ENCODE measurements at places on chromosomes 7 and 10.

- no peak for DNase-seq
Observed at GRCh38 chr7:18995811-18996426, 121.5 kb downstream of the TWIST1 start.

DNA sequence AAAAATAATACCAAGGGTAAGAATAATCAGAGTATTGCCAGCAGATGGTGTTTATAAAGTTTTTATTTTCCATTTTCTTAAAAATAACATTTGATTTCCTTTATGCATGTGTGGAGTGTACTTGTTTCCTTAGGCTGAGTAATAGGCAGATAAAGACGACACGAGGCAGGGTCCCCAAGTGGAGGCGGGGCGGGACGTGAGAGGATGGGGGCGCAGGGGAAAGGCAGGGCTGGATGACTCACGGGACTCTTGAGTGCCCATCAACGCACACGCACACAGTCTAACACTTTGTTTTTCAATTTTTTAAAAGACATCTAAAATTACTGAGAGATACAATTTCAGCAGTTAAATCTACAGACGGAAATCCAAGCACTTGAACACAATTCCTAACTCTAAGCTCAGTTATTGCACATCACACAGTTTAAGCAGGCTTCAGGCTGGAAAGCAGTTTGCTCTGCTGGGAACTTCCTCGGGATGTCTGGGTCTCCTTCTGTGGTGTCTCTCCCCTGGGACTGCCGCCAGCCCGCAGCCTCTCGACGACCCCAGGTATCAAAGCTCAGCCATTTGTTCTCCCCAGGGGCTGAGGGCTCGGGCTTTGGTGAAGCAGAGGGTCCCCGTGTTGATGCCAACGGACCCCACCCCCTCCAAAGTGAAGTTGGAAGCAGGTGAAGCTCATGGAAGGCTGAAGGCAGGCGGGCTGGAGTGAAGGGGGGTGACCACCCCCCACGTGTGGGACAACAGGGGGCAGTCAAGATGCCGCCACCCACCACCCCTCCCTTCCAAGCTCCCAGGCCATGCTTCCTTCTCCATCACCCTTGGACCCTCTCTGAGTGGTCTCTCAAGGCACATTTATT is 29.1 kb downstream of the SPOCK2 start:
- DNase-seq: no peak

DNA sequence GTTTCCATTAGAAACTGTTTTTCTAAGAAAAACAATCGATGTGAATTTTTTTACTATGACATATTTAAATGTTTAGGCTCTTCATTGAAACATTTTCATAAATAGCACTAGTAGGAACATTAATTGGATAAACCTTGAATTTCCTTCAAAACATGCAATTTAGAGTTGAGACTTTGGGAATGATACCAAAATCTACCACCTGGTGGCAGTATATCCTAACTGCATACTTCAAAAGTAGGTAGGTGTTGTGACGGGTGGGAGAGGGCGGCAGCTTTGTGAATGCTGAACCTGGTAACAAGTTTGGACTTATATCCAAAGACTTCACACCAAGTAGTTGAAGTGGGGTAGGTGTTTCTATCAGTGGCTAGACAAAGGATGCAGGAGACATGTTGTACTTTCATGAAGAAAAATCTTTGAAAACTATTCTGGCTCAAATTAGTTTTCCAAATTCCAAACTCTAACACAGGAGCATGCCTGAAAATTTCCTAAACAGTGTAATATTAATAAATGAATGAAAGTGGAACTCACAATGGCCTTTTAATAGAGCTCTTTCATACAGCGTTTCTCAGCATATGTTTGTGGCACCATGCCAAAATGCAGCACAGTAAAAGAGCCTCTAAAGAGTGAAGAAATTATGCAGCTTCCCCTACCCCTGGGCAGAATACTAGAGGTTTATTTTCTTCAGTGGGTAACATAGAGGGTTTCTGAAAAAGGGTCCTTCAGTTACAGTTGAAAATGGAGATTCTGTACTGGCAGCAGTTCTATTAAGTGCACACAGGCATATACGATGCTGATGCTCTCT is 201.0 kb upstream of the TPK1 start:
- DNase-seq: peak; percentile 19

DNA sequence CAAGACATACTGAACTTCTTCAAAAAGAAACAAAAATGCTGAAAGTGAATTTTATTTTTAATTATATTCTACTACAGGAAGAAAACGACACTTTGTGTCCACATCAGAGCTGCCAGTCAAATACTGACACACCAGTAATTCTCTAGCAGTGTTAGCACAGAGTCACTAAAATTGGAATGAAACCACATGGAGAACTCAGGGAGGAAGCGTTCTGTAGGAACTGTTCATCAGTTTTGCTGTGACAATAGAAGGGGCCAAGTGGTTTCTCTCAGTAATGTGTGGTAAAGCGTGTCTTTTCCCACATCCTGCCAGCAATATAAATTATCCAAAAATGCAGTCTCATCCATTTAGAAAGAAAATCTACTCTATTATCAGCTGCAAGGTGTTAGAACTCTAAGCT is 683.3 kb downstream of the GRM8 start:
- DNase-seq: no peak

DNA sequence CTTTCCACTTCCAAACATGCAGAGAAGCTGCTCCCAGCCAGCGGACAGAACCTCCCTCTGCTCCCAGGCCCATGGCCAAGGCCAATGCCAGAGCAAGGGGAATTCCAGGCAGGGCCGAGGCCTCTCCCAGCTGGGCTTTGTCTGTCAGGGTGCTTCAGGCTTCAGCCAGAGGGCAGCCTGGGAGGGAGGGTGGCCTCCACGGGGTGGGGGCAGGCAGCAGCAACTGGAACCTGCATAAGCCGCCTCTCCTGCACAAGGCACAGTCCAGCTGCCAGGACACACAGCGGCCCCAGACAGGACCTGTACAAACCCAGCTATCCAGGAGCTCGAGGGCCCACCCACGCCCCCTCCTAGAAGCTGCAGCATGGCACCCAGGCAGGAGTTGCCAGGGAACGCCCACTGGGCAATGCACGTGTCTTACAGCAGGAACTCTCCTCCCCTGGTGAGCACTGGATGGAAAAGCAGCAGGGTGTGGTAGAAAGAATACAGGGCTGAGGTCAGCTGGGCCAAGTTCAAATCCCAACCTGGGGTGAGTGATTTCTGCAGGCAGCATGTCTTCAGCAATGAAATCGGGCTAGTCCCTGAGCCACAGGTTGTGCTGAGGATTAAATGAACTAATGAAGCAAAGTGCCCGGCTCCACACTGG is 7.6 kb downstream of the FAM53B start:
- DNase-seq: no peak

- no peak for DNase-seq
Observed at GRCh38 chr10:73589563-73590126, 1.5 kb downstream of the USP54 start.

DNA sequence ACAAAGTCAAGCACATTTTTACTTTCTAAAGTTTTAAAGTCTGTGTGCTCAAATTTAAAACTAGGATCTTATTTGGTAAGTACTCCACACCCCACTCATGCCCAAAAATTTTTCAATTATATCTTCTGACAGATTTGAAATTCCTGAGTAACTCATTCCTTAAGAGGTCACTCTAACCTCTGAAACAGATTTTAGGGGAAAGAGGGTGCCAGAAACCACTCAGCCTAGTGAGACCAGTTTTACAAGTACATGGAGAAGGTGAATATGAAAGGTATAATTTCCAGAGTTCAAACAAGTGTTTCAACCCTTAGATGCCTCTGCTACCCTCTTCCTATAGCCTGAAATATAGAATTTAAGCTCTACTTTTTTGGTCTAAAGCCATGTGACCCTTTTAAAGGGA is 79.2 kb downstream of the C7orf25 start:
- no peak for DNase-seq

DNA sequence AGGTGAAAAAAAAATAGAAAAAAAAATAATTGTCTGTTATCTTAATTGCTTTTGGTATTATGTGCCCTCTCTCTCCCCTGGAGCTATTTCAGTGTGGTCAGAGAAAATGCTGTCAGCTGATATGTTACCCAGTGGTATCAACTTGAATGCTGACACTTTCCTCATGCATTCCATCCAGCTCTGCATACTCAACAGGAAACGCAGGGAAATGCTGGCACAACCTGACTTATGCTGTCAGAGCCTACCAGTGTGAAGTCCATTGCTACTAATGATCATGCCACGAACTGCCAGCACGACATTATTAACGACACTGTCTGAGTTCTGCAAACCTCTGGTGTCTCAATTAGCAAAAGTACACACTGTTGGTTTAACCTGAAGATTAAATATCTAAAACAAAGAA is 182.8 kb downstream of the ZWINT start:
- no peak for DNase-seq

DNA sequence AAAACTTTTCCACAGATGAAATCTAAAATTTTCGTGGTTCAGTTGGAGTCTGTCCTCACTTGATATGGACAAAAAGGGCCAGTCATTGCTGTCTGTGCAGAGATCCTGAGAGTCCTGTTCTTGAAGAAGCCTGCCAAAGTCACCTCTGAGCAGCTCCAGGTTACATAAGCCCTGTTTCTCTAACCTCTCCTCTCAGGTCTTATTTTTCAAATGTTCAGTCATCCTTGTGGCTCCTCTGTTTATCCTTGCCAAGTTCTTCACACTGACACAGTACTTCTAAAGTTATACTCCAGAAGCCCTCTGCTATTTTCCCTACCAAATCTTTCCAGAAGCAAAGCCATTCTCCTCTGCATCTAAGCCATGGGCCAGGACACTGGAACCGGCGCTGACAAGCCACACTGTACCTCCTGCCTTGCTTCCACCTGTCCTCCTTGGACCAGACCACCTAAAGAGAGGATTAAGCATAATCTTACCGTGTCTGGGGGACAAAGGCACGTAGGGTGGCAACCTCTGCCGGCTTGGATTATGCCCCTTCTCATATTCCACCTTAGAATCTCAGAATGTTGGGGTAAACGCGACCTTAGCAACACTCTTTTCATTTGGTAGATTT is 161.6 kb downstream of the JAZF1 start:
- no peak for DNase-seq

GRCh38 chr10:43340619-43341018 is 30.8 kb upstream of the FXYD4 start:
- DNase-seq: no peak

GRCh38 chr10:50316695-50317648 is 65.7 kb upstream of the ASAH2 start:
- no peak for DNase-seq

GRCh38 chr10:92822060-92822634 is 26.2 kb upstream of the EXOC6 start:
- DNase-seq: no peak

DNA sequence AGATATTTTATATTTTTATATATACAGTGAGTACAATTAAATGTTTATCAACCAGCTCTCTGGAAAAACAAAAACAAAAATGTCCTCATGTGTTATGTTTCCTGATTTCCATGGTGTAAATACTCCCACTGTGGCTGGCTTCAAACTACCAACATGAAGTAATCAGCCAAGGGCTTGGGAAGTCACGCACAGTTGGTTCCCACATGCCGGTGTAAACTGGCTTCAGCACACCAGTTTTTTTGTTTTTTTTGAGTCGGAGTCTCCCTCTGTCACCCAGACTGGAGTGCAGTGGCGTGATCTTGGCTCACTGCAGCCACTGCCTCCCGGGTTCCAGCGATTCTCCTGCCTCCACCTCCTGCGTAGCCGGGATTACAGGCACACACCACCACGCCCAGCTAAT is 11.8 kb downstream of the OSBPL3 start:
- no peak for DNase-seq

GRCh38 chr7:158048569-158048968 is 539.1 kb downstream of the PTPRN2 start:
- no peak for DNase-seq

GRCh38 chr10:62015994-62016393 is 114.5 kb downstream of the ARID5B start:
- no peak for DNase-seq

GRCh38 chr10:11522821-11523245 is 88.6 kb downstream of the USP6NL start:
- DNase-seq: no peak

GRCh38 chr7:12130609-12131008 is 80.5 kb upstream of the TMEM106B start:
- no peak for DNase-seq

- peak; percentile 47 for DNase-seq
Observed at GRCh38 chr10:84352251-84352842, 24.0 kb downstream of the CCSER2 start.

- no peak for DNase-seq
Observed at GRCh38 chr10:78865931-78866717, 202.6 kb upstream of the ZMIZ1 start.

DNA sequence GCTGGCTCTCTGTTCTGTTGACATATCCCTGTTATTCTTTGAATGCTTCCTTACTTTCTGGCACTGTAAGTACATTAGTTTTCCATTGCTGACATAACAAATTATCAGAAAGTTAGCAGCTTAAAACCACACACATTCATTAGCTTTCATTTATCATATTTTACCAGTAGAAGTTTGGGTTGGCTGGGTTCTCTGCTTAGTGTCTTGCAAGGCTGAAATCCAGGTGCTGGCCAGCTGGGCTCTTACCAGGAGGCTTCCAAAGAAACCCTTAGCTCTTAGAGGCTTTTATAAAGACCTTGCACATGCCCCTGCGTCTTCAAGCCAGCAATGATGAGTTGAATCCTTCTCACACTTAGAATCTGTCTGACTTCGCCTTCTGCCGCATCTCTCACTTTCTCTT is 160.6 kb downstream of the MLLT10 start:
- no peak for DNase-seq

GRCh38 chr10:97123765-97124164 is 62.0 kb downstream of the SLIT1 start:
- no peak for DNase-seq

DNA sequence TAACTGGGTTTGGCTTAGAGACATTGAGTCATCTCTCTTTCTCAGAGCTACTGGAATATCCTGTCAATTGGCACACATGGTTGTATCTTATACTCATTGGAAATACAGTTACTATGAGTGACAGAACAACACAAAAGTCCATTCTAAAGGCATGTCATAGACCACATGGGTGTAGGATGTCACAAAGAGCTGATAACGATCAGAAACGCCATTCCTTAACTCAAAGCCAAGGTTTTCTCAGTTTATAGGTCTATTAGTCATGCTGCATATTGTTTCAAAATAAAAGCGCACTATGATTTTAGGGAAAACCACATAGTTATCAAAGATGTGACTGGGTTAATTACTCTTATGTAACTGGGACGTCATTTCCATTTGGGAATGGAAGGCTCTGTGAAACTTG is 147.2 kb upstream of the FAM171A1 start:
- DNase-seq: no peak

DNA sequence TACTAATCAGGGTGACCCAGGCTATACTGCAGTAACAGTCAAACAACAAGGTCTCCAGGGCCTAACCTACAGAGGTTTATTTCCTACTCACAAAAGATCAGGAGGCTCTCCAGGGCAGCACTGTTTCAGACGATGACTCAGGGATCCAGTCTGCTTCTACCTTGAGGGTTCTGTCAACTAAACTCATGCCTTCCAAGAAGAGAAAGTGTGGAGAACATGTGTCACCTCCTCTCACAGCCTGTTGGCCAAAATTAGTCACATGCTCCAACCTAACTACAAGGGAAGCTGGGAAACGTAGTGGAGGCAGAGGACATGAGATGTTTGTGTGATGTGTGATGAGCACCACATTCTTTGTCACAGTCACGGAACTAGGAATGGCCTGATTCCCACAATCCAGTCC is 14.7 kb upstream of the INA start:
- DNase-seq: no peak

- no peak for DNase-seq
Observed at GRCh38 chr7:133883591-133883990, 243.5 kb upstream of the LRGUK start.

GRCh38 chr7:42981601-42982000 is 49.4 kb downstream of the MRPL32 start:
- DNase-seq: no peak

All from HuH-7 (cell line).